Muscle of back (tissue), 13 donors: ENCODE measurements at places on chromosomes 7 and 10. TPM values are rescaled to one million over a fixed set of nuclear protein-coding genes. Genes with fewer than 3 reads are reported as not detected.

Gene DPP6
- 4.9 TPM for polyA plus RNA-seq

Gene ADARB2
- 0.41 TPM for polyA plus RNA-seq

Gene IFIT1B
- polyA plus RNA-seq: not detected

Gene GIMAP7
- 9.7 TPM for polyA plus RNA-seq

Gene TMEM140
- 10.3 TPM for polyA plus RNA-seq

Gene EPO
- polyA plus RNA-seq: not detected
